ENCODE measurements at places on chromosomes 5 and 9. TPM values are rescaled to one million over a fixed set of nuclear protein-coding genes. Genes with fewer than 3 reads are reported as not detected.

- no peak for DNase-seq
Observed at GRCh38 chr9:113934829-113935676, 58.9 kb downstream of the ZNF618 start.

- no peak for DNase-seq
Observed at GRCh38 chr5:93100428-93100827, 480.6 kb downstream of the NR2F1-AS1 start.

The LHX3 gene
- not detected for total RNA-seq

The SURF2 gene
- total RNA-seq: 11.0 TPM

The S100Z gene
- 0.45 TPM for total RNA-seq

DNA sequence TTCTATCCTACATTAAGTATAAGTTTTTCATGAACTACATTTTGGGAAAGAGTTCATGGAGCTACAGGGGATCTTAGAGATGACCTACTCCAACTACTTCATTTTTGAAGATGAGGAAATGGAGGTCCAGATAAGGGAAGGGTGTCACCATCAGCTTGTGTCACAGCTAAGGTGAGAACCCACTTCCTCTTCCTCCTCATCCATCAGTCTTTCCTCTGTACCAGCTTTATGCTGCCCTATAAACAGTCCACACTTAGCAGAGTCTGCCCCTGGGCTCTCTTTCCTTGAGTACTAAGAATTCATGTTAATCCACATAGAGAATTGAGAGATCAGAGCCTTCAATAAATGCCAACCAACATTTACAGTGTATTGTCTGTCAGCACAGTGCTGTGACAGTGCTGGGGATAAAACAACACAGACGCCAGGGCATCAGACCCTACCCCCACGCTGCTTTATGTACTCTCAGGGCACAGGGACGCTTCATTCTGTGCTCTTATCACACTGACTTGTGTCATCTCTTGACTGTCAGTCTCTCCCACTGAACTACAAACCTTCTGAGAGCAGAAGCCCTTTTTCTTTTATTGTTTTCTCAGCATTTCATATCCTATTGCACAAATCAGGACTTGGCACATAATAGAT lies 22.1 kb downstream of the ADRB2 start:
- no peak for DNase-seq

DNA sequence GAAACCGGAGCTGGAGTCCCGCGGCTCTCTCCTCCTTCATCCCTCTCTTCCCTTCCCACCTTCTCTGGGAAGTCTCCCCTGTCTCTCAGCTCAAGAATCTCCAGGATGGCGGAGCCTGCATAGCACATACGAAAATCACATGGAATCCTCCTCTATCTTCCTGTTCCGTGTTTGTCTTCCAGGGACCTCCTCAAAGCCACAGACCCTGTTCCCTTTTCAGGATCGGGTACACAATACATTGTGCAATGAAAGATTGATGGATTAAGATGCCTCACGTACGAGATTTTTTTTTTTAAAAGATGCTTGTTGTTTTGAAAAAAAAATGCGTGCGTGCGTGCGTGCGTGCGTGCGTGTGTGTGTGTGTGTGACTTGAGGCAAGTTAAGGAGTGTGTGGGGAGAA lies 46.6 kb upstream of the OLFM1 start:
- no peak for DNase-seq

The NUTM2G gene
- total RNA-seq: not detected

- DNase-seq: no peak
Observed at GRCh38 chr5:33850100-33850594, 41.6 kb downstream of the ADAMTS12 start.

DNA sequence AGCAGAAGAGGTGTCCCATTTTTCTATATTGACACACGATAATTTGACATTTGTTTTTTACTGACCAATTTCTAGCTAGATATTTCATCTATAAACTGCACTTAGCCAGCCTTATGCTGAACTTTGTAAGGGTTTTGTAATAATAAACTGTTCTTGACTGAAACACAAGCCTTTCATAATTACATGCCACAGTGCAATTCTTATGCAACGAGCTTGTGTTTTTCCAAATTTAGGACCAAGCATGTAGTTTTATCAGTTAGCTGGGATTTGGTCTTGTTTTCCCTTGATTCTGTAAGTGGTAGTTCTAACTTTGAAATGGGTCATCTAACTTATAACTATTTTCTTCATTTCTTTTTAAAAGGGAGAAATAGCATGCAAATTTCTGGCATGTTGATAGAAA lies 1.3 kb upstream of the LURAP1L start:
- no peak for DNase-seq

DNA sequence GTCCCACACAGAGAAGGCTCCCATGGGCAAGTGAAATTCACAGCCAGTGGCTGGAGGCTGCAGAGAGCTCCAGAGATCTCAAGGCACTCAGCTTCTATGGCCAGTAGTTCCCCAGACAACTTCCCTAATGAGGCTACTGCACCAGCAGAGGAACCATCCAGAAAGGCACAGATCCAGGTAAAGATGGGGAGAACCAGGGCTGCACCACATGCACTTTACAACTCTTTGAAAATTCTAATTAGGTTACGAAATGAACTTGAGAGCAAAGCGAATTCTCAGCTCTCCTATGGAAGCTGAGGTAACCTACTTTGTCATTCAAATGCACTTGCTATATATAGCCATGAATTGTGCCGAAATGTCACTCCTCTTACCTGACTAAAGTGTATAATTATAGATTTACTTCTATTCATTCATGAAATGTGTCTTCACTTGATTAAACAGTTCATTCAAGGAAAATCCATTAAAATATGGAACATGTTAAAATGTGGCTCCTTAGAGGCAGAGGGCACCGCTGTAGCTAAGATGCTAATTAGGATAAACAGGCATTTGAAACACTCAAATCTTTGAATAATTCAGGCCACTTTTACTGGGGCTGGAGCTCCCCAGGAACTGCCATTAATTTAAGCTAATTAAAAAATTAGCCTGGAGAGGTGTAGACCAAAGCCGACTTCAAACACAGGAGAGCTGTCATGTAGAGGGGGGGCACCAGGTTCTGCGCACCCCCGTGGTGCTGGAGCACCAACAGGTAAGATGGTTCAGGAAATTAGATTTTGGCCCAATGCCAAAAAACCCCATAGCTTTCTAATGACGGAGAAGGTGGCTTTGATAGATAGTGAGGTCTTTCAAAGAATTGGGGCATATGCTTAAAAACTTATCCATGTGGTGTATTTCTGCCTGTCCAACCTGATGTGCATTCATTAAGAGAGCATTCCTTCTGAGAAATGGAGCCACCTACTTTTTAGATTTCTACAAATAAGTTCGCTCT lies 204.1 kb downstream of the GABBR2 start:
- peak; percentile 28 for DNase-seq

DNA sequence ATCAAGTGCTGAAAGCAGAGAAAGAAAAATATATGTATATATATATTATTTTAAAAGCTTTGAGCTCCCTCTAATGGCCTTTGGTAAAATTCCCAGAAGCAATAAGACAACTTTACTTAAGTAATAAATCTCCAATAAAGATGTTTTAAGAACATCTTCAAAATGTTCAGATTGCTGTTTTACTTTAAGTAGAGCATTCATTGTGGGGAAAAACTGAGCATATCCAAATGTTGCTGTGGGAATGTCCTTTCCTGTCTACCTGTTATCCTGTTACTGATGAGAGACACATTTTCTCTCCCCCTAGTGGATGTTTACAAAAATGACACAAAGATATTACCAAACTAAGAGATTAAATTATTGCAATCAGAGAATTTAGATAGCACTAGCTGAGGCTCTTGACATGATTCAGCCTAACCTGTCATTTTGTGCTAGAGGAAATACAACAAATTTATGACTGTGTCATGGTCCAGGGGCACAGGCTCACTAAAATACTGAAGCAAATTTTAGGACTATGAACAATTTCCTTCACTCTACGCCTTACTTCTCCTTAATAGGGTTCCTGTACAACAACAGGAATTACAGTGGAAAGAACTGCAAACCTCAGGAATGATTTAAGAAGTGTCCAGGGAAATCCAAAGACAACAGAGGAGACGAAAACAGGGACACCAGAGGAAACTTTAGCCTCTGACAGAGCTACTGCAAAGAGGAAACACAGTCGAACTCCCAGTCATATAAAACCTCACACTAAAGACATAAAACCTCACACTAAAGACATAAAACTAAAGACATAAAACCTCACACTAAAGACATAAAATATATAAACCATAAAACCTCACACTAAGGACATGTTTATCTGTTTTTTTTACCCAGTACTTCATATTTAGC lies 24.3 kb upstream of the PRRC1 start:
- DNase-seq: peak; percentile 25

GRCh38 chr9:121997791-121998190 lies 95.3 kb downstream of the TTLL11 start:
- peak; percentile 39 for DNase-seq

DNA sequence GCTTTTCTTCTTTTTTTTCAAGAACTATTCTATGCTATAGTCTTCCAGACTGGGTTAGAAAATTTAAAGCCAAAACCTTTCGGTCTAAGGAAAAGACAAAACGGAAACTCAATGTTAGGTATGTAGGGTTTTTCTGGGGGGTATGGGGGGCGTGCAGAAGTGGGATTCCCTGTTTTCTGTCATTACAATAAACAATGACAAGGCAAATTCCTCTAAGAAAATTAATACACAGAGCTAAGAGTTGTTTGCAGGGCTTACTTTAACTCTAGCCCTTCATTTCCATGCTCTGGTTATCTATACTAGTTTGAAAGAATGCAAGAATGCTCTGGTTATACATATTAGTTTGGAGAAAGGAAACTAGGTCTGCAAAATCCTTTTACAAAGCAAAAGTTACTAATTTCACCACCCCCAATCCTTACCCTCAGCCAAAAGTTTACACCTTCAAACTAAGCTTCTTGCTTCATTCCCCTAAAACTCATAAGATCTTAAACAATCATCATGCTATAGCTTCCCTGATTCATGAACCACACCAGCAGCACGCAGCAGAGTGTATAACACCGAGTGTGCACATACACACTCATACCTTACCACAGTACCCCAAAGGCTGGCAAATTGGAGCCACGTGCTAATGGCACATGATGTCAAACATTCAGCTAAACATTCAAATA lies 89.1 kb upstream of the NR5A1 start:
- no peak for DNase-seq

- DNase-seq: no peak
Observed at GRCh38 chr5:110288766-110289511, 437.5 kb downstream of the TMEM232 start.

DNA sequence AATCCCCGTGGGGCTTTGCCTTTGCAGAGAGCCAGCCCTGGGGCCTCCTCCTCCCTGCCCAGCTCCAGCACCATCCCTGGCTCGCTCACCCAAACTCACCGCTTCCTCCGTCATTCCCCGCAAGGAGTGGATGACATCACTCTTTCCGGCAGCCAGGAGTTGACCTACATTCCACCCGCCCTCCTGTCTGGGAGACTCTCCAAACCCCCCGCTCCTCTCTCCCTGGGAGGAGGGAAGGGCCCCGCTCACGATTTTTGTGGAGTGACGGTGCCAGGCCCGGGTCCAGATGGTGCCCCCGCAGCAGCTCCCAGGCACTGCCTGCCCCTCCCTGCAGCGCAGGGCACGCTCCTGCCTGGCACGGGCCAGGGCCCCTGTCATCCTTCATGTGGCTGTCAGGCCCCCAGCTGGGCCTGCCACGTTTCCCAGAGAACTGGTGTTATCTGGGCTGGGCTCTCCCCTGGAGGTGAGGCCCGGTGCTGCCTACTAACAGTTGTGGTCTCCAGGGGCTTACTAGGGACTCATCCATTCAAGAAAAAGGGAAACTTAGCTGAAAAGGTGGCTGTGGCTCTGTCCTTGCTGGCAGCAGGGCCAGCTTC lies 52.3 kb downstream of the NTNG2 start:
- DNase-seq: peak; percentile 96

- peak; percentile 55 for DNase-seq
Observed at GRCh38 chr9:71806901-71807307, 38.6 kb upstream of the CEMIP2 start.

DNA sequence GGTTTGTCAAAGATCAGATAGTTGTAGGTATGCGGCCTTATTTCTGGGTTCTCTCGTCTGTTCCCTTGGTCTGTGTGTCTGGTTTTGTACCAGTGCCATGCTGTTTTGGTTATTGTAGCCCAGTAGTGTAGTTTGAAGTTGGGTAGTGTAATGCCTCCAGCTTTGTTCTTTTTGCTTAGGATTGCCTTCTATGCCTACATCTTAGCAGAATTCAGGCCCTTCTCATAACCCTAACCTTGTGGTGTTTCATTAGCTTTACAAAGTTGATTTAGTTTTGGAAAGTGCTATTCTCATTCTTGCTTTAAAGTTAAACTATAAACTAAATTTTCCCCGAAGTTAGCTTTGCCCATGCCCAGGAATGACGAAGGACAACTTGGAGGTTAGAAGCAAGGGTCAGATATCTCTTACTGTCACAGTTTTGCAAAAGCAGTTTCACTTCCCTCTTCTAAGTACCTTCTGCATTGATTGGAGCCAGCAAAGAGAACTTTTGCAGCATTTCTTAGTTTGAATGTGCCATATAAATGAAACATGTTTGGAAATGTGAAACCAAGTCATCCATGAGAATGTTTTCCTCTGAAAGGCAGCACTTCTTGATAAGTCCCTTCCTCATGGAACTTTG lies 274.3 kb upstream of the DMRT1 start:
- no peak for DNase-seq

DNA sequence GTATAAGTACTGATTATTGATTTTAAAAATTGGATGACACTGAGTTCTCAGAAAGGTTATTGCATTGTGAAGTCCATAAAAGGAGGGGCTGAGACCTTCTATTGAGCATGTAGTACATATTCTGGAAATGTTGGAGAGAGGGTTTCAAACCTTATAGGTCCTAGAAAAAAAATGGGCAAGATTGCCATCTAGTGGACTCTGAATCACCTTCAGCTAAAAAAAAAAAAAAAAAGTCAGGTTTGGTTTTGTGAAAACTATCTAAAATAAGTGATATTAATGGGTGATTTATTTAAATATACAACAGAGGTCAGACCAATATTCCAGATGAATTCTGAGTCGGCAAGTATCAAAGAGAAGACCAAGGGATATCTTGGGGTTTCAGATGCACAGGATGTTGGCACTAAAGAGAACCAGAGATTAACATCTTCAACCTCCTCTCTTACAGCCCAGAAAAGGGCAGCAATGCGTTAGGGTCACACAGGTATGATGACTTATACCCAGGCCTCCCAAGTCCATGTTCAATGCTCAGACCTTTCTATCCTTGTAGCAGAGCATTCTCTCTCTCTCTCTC lies 109.8 kb upstream of the NMUR2 start:
- DNase-seq: peak; percentile 13

The ACTBL2 gene
- not detected for total RNA-seq

The PKD2L2 gene
- not detected for total RNA-seq

DNA sequence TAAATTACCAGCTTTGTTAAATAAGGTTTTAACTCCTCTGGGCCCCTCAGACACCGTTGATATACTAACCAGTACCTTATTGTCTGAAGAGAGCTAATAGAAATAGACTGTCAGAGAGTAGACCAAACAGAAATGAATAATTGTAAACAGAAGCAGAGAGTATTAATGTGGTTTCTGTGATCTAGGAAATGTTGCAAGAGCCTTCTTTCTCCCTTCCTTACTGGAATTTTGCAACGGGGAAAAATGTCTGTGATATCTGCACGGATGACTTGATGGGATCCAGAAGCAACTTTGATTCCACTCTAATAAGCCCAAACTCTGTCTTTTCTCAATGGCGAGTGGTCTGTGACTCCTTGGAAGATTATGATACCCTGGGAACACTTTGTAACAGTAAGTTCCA lies 5.1 kb downstream of the TYRP1 start:
- DNase-seq: no peak

The F2RL1 gene
- total RNA-seq: 1.2 TPM

- no peak for DNase-seq
Observed at GRCh38 chr5:110899566-110900412, 161.0 kb downstream of the SLC25A46 start.

- DNase-seq: peak; percentile 63
Observed at GRCh38 chr5:174172152-174172551, 126.6 kb downstream of the NSG2 start.

All from cerebellum (tissue), 4 donors.